Right forelimb (tissue), 1 donor: ENCODE measurements at places on chromosomes 12 and 14.

DNA sequence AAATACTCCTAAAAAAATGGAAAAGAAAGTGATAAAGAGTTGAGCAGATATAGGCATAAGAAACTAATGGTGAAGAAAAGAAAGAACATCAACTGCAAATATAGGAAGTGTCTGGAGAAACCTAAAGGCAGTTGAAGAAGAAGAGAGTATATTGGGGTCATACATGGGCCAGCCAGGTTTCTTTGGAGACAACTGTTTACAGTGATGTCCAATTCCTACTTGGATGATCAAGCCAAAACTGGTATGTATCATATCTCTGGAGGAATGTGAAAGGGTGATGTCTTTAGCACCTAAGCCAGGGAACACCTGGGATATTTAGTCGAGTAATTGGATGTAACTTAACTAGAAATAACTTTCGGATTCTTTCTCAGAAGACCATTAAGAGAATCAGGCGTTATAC is 129.3 kb upstream of the FLRT2 start:
- no peak for DNase-seq

DNA sequence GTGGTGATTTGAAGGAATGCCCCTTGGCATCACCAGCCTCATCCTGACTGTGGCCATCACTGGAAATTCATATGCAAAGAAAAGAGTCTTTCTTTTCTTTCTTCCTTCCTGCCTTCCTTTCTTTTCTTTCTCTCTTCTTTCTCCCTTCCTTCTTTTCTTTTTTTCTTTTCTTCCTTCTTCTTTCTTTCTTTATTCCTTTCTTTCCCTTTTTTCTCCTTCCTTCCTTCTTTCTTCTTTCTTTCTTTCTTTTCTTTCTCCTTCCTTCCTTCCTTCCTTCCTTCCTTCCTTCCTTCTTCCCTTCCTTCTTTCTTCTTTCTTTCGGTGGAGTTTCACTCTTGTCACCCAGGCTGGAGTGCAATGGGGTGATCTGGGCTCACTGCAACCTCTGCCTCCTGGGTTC is 58.0 kb upstream of the TMEM132D start:
- DNase-seq, result no peak

DNA sequence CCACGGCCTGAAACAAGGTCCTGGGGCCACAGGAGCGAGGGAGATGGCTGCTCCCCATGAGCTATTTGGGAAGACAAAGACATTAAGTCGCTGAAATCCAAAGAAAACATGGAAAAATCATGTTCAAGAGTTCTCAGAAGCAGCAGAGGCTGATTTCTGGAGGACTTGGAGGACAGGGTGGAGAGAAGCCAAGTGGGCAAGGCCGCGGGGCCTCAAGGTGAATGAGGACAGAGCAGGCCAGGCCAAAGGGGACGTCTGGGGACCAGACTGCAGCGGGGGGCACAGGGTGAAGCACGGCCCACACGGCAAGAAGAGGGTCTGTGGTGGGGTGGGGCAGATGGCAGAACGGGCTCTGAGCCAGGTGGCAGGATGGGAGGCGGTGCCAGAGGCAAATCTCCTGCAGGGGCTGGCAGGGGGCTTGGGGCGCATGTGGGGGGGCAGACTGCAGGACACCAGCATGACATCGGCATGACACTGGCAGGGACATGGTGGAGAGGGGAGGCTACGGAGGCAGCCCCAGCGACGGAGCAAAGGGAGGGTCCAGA is 48.9 kb downstream of the RNF34 start:
- DNase-seq, result no peak

- no peak for DNase-seq
Measured at GRCh38 chr12:85834378-85834777, 1.8 kb downstream of the RASSF9 start.

DNA sequence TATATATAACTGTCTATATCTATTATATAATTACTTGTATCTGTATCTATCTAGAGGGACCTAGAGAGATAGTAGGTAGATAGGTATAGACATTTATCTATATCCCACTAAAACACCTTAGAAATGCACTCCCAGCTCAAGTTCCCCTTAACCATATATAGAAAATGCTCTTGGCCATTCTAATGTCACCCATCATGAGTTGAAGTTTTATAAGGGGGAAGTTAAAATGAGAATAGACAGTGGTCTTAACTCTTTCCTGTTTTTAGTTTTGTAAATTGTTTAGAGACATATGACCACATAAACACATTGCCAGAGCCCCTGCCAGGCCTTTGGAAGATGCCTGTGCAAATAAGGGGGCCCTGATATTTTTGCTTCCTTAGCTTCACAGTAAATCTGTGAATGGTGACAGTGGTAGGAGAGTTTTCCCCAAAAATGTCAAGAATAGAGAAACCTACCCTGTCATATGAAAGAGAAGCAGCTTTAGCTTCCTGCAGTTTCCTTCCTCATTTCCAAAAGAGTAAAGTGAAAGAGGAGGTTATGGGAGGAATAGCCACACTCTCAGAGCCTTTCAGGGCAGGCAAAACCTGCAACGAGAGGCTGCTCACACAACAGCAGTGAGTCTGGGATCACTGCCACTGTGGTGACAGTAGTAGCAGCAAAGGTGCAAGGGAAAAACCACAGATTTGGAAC is 45.5 kb downstream of the MGST1 start:
- no peak for DNase-seq

DNA sequence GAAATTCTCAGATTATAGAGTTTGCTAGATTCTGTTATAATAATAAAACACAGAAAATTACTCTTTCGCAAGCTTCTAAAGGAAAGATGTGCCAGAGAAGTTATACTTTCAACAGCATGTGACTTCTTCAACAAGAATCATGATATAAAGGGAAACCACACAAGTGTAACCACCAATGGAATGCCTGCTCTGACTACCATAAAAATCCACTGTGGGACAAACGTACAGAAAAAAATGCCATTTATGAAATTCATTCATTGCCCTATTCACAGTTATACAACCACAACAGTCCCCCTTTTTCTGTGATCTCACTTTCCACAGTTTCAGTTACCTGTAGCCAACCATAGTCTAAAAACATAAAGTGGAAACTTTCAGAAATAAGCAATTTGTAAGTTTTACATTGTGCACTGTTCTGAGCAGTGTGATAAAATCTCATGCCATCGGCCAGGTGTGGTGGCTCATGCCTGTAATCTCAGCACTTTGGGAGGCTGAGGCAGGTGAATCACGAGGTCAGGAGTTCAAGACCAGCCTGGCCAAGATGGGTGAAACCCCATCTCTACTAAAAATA is 3.2 kb downstream of the CATSPERB start:
- no peak for DNase-seq

GRCh38 chr14:61025251-61026223 is 44.5 kb downstream of the SLC38A6 start:
- DNase-seq, result peak; percentile 55

GRCh38 chr14:96364962-96365361 is 1.6 kb downstream of the GSKIP start:
- DNase-seq, result no peak

DNA sequence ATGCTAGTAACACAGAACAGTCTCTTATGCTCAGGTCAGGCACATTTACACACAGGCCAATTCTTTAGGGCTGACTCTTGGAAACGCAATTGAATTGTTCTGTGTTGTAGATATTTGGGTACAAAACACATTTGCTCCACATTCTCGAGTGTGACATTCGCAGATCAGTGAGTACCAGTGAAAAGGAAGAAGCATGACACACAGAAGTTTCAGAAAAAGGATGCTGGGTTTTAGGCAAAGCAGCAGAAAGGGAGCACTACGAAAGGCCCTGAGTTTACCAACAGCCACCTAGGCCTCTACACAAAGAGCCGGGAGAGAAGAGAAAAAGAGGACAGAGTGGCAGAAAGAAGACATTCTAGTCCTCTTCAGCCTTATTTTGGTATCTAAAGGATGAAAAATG is 254.4 kb upstream of the BTG1 start:
- DNase-seq, result no peak

- DNase-seq, result no peak
Measured at GRCh38 chr14:100914597-100915021, 11.1 kb upstream of the RTL1 start.

DNA sequence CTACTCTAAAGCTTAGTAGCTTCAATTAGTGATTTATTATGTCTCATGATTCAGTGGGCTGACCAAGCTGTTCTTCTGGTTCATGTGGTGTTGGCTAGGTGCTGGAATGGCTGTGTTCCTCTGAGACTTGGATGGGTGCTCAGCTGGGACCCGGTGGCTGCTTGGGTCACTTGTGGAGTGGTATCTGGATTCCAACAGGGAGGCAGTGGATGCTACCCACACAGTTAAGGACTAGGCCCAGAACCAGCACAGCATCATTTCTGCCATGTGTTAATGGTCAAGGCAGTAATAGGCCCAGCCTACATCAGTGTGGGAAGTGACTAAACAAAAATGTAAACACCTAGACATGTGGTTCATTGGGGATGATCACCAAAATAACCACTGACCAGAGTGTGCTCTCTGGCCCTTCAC is 72.2 kb downstream of the FGD4 start:
- no peak for DNase-seq

DNA sequence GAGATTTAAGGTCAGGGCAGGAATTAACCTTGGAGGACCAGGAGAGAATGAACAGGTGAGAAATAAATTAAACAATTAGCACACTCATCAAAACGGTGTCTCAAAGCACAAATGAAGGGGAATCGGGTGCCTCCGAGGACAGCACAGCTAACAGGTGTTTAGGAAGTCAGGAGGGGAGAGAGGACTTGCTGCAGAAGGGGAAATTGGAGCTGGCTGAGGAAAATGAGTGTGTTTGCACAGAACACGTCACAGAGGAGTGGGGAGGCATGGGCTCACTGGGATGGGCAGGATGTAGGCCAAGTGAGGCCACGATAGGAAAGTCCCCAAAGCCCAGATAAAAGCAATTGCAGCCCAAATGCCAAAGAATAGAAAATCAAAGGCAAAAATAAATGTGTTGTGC is 121.7 kb downstream of the ZNF664 start:
- DNase-seq, result no peak

- no peak for DNase-seq
Measured at GRCh38 chr14:83416476-83416875, 1882.8 kb upstream of the SEL1L start.

GRCh38 chr12:69833696-69834095 is 8.7 kb downstream of the MYRFL start:
- no peak for DNase-seq

GRCh38 chr12:112847708-112848337 is 56.3 kb downstream of the RPH3A start:
- DNase-seq, result no peak

GRCh38 chr12:12811343-12811742 is 1.8 kb upstream of the DDX47 start:
- DNase-seq, result no peak

- DNase-seq, result peak; percentile 59
Measured at GRCh38 chr14:99479906-99480869, at the start of gene SETD3. SETD3 (minus strand) TSS chr14:99480859; CDS start chr14:99465805, 15,054 bp downstream.

- DNase-seq, result no peak
Measured at GRCh38 chr12:91628656-91629055, 446.0 kb upstream of the DCN start.

- DNase-seq, result no peak
Measured at GRCh38 chr12:121943926-121944325, 25.5 kb downstream of the CFAP251 start.

- no peak for DNase-seq
Measured at GRCh38 chr14:99899578-99900178, 106.5 kb downstream of the EML1 start.

DNA sequence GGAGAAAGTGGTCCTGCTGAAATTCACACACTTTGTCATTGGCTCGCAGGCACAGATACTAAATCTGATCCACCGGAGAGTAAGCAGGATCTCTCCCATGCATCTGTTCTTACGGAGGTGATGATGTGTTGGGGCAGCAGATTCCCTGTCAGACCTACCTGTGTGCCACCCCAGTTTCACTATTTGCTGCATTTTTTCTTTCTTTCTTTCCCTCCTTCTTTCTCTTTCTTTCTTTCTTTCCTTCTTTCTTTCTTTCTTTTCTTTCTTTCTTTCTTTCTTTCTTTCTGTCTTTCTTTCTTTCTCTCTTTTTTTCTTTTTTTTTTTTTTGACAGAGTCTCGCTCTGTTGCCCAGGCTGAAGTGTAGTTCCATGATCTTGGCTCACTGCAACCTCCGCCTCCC is 37.4 kb downstream of the WSCD2 start:
- DNase-seq, result no peak

- no peak for DNase-seq
Measured at GRCh38 chr12:25694072-25694471, 141.0 kb upstream of the LMNTD1 start.

DNA sequence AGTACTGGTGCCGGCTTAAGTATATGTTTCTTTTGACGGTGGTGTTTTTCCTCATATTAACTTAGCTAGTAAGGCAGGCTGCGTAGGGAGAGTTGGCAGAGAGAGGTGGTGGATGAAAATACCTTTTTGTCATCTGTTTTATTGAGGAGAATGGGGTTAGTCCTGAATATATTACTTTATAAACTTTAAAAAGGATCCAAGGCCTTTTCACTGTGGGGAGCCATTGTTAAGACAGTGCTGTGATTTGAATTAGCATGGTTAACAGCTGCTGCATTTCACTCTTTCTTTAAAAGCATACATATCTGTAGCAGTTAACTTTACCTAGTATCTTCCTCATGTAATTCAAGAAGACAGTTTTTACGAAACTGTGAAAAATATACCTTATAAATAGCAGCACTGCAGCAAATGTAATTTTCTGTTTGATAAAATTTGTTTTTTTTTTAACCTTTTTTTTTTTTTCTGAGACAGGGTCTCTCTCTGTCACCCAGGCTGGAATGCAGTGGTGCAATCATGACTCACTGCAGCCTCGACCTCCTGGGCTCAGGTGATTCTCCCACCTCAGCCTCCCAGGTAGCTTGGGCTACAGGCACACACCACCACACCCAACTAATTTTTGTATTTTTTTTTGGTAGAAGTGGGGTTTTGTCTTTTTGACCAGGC is 57.1 kb downstream of the AEBP2 start:
- DNase-seq, result no peak

DNA sequence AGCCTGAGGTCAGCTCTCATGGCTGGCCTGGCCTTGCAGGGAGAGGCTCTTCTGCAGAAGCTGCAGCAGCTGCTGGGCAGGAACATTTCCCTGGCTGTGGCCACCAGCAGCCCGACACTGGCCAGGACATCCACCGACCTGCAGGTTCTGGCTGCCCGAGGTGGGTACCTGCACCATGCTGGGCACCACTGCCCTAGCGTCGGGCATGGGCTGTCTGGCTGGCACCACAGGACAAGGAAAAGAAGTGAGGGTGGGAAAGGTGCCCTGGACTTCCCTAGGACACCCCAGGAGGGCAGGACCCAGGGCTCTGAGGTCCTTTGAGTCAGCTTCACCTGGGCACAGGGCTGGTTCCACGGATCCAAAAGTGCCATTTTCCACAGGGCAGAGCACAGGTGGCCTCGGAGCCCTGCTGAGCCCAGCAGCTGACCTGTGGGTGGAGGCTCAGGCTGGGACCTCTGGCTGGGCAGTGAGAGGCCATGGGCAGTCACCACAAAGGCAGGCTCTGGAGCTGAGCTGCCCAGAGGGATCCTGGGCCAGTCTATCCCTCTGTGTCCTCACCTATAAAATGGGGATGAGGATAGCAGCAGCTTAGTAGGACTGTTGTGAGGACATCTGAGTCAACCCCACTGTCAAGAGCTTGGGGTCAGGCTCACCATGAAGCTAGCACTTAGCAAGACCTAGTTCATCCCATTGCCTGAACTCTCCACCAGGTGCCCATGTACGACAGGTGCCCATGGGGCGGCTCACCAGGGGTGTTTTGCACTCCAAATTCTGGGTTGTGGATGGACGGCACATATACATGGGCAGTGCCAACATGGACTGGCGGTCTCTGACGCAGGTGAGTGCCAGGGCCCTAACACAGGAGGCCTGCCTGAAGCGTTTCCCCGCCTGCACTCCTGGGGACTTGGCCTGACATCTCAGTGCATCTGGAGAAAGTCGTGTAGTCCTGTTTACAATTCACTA is 4.9 kb downstream of the PLD4 start:
- no peak for DNase-seq
